ENCODE measurements at places on chromosomes 16 and 17.

DNA sequence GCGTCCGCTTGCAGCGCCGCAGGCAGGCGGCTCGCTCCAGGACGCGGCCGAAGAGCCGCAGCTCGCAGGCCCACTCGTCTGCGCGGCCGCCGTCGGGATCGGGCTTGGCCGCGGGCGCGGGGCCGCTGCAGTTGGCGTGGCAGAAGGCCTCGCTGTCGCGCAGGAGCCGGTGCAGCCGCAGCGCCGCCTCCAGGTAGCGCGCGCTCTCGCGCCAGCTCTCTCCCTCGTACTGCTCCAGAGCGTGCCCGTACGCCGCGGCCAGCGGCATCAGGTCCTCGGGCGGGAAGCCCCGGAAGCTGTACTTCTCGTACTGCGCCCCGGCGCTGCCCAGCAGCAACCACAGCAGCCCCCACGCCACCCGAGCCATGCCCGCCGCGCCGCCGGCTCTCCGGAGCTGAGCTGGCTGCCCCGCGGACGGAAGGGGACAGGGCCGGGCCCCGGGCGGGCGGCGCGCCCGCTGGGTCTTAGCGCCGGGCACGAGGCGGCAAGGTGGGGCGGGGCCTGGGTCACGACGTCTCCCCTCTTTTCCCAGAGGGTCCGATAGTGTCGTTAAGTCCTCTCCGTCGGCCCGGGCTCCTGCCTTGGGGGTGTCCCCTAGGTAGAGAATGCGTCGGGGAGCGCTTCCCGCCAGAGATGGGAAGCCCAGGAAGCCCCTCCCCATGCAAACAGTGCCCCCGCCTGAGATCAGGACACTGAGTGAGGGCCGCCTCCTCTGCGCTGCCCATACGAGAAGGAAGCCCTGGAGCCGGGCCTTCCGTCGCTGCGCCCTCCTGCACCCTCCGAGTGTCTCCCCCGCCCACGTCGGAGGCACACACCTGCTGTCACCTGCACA, at the start of gene P3H4:
Gene P3H4 (minus strand): TSS at position 401 of the 832 bp plus-strand sequence. CDS start 34 bp downstream, at position 367.
- peak; percentile 26 for DNase-seq

DNA sequence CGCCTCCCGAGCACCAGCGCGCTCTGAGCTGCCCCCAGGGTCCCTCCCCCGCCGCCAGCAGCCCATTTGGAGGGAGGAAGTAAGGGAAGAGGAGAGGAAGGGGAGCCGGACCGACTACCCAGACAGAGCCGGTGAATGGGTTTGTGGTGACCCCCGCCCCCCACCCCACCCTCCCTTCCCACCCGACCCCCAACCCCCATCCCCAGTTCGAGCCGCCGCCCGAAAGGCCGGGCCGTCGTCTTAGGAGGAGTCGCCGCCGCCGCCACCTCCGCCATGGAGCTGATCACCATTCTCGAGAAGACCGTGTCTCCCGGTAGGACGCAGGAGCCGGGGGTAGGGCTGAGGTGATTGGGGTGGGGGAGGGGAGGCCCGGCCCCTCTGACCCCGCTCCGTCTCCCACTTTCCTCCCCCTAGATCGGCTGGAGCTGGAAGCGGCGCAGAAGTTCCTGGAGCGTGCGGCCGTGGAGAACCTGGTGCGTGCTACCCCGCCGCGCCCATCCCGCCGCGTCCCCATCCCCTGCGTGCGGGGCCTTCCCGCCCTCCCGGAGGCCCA, 329 bp downstream of the KPNB1 start:
- DNase-seq = no peak

DNA sequence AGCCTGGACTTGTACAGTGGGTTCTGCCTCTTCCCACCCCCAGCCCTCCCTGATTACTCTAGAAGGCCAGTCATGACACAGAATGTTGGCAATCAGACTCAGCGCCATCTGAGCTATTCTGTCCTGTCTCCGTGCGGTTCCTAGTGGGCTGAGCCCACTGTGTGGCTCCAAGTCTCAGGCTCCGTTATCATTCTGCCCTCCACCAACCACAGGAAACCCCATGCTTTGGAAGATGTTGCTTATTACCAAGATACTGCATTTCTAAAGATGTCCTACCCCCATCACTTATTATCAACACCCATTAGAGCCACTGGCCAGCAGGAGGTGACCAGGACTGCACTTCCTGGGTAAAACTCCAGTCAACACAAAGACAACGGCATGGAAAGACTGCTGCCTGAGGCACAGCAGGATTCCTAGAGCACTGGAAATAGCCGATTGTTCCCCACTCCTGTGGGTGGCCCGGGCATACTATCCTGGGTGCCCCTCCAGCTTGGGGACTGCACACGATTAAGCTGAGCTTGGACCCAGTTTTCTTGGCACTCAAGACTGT, 133.6 kb downstream of the AATF start:
- no peak for DNase-seq

- no peak for DNase-seq
Measured at GRCh38 chr16:83803811-83804210, 4.0 kb upstream of the HSBP1 start.

DNA sequence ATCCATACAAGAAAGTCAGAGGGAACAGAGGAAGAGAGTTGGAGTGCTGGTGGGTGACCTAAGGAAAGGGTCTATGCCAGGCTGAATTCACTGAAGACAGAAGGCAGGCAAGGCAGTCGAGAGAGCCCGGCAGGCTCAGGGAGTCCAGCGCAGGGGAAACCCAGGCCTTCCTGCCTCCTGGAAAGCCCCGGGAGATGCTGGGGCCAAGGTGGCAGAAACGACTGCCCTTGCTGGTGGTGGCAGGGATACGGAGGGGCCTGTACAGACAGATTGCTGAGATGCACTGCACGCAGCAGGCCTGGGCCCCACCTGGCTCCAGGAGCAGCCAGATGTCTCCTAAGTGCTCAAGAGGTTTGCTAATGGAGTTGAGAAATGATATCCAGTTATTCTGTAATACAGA, 59.8 kb downstream of the GTF3C1 start:
- DNase-seq = no peak

DNA sequence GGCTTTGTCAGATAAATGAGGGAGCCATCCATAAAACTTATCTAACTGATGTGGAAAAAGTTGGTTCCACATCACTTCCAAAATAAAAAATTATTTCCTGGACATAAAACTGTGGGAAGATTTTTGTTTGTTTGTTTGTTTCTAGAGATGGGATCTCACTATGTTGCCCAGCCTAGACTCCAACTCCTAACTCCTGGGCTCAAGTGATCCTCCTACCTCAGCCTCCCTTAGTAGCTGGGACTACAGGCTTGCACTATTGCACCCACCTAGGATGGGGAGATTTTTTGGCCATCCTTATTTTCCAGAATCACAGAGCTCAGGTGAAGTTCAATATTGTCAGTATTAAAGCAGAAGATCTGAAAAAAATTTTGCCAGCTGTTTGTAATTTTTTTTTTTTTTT, 23.8 kb upstream of the SMG8 start:
- DNase-seq = no peak

DNA sequence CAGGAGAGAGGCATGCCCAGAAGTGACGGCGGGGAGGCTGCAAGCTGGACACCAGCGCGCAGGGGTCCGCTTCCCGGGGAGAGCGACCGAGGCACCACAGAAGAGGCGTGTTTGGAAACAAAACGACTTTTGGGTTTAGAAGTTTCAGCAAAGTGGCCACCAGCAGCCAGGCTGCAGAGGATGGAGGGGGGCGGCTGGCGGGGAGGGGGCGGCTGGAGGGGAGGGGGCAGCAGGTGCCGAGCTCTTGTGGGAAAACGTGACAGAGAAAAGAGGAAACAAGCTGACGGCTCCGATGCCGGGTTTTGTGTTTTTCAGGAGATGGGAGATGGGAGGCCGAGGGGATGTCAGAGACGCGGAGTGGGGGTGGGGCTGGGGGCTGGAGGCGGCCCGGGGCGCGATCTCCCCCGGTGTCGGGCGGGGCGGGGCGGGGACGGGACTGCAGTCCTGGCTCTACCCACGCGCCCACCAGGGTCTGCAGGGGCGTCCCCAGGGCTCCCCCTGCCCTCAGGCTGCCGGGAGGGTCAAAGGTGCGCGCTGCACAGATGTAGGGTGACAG, 32.1 kb upstream of the RPH3AL start:
- no peak for DNase-seq

DNA sequence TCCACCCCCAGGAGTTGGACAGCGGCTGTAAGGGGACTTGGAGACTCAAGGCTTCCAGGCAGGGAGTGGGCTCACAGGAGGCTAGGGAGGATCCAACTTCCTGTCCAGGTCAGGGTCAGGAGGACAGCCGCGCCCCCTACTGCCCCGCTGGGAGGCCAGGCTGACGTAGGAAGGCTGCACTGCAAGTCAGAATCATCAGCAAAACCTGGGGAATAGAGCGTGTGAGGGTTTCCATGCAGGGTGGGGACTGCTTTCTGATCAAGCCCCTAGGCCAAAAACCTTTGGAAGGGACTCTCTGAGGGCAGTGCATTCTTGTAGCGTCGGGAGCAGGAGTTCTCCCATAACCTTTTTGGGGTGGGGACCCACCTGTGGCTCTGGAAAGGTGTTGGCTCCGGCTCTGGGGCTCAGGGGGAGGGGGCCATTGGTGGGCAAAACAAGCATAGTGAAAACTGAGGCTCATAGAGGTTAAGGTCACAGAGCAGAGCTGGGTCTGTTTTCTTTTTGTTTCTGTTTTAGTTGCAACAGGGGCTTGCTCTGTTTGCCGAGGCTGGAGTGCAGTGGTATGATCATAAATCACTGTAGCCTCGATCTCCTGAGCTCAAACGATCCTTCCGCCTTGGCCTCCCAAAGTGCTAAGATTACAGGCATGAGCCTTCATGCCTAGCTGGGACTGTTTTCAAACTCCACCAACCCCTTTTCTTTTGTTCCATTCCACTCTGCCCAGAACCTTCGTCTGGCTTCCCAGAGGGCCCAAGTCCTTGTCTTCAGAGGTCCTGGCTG, 22.1 kb downstream of the RAI1 start:
- no peak for DNase-seq

DNA sequence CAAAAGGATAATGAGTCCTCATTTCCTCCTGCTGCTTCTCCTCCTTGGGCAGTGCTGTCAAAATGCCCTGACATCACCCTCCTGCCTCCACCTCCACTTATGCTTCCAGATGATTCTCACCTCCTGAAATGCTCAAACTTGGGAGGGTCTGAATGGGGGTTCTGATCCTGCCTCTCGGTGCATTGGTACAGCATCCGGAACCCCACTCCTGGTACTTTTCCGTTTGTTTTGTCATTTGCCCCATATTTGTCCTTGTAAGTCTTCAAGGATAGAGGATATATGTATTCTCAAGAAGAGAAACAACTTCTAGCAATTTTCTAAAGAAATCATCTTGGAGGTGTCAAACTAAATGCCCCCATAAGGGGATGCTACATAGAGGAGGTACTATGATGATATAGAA, 148.3 kb downstream of the SHISA9 start:
- no peak for DNase-seq

DNA sequence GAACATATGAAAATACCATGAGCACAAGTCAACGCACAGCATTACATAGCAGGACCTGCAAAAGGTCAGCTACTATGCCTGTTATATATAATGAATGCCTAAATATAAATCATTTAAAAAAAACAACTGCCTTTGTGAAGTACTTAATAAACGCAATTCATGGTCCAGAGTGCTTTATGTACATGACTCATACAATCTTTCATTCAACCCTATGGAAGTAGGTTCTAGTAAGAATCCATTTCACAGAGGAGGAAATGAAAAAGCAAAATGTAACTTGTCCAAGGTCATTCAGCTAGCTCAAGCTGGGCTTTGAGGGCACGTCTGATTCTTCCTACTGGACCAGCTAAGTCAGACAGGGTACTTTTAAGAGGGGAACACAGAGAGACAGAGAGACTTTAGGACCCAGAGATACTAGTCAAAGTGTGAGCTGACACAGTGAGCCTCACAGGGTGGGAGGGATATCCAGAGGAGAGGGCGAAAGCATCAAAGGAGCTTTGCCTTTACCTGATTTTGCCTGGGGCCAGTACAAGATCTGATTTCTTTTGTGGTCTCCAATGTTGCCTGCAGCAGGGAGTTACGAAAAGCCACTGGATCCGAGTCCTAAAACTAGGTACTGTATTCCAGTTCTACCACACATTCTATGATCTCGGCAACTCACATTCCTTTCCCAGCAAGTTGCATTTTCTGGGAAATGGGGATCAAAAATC, 83.4 kb upstream of the ZFHX3 start:
- no peak for DNase-seq

DNA sequence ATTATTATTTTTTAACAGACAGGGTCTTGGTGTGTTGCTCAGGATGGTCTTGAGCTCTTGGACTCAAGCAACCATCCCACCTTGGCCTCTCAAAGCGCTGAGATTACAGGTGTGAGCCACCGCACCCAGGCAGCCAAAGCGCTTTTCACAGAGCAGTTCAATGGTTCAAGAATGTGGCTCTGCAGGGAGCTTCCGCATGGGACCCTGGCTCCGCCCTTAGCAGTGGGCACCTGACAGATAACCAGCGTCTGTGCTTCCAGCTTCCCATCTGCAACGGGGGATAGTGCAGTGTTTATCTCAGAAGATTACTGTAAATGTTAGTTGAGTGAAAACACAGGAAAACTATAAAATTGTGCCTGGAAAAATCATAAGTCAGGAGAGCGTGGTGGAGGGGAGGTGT, 99.4 kb downstream of the KCNJ12 start:
- DNase-seq = no peak
